ENCODE measurements at places on chromosomes 13 and 19.

GRCh38 chr19:50629801-50630200 is 9.9 kb downstream of the SYT3 start:
- DNase-seq = no peak

GRCh38 chr19:23345838-23346237 is 49.4 kb downstream of the ZNF91 start:
- no peak for DNase-seq

GRCh38 chr19:55552620-55553019 is 7.3 kb upstream of the SBK3 start:
- no peak for DNase-seq

DNA sequence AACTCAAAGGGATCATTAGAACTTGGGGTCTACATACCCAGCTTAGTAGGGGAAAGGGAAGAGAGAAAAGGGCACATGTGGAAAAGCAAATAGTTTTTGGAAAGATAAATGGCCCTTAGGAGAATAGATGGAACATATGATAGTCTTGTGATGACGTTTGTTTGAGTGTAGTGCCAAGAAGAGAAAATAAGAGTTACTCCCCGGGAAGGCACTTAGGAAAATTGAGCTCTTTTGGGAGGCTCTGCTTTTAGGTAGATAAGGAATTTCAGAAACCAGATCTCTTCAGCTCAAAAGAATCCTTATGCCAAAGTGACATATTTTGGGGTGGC is 44.8 kb upstream of the SERTM1 start:
- DNase-seq = no peak

DNA sequence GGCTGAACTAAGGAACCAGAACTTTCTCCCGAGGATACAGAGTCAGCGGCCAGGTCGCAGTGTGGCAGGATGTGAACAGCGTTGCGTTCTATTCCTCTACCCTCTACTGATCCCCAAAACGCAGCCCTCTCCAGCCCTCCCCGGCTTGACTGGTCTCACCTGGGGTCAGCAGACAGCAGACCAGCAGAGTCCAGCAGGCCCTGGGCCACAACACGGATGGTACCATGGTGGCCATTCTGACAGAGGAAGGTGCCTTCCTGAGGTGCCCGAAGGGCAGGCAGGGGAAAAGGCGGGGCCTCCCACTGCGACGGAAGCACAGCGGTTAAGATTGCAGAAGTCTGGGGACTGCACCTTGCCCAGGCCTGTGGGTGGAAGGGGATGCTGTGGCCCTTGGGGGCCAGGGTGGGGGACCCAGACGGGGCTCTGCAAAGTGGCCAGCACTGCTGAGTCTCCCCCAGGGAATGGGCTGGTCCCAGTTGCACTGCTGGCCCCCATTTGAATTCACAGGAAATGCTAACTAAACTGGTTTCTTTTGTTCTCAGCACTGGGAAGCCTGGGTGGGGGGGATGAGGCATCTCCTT is at the start of gene ICAM3:
ICAM3 (minus strand) TSS at position 245 of the 581 bp plus-strand sequence; CDS start at position 235, 10 bp downstream.
- DNase-seq = peak; percentile 87

- peak; percentile 81 for DNase-seq
Observed at GRCh38 chr13:78978381-78978998, 319.5 kb upstream of the OBI1 start.

GRCh38 chr19:48351341-48351752 is 12.4 kb downstream of the TMEM143 start:
- DNase-seq = peak; percentile 93

GRCh38 chr13:99875391-99875790 is 96.2 kb downstream of the ZIC5 start:
- DNase-seq = no peak

DNA sequence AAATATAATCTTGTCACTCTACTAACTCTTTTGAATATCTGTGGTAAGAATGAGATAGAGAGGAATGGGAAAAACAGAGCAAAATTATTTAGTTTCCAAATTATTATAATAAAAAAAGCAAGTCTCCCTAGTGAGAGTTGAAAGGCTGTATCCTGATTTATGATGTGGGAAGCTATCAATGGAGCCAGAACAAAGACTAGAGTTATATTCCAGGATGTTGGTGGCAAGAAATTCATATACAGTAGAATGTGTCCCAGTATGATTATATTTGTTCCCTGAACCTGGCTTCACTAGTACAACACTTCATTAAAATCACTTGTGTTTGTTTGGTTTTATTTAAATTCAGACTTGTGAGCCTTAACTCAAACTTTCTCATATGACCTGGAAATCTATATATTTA is 630.3 kb downstream of the GPC5 start:
- DNase-seq = no peak

GRCh38 chr19:38409631-38410133 is 6.8 kb downstream of the FAM98C start:
- DNase-seq = no peak

GRCh38 chr13:95642028-95642621 is 2.4 kb downstream of the DZIP1 start:
- DNase-seq = no peak

DNA sequence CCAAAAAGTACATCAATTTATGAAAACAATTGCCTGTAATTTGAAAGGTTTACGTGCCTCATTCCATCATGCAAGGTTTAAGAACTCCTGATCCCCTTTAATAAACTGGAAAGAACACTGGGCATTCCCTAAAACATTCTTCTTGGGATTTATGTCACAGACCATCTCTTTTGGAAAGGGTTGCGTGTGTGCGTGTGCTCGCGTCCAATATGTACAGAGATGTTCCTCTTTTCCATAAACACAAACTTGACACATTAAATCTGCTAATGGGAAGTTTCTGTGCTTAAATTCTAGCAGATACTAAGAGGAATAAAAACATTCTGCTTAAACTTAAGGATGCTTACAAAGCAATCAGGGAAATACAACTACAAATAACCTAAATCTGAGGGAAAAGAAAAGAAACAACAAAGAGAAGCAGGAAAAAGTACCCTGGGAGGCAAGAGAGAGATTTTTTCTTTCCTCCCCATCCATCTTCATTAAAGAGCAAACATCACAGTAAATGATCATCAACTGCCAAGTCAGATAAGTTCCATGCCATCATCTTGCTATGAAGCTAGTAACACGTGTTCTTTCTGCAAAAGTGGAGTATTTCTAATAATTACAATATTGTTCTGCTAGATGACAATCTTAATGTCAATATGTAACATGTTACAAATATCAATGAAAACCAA is 83.7 kb downstream of the STK24 start:
- no peak for DNase-seq

- no peak for DNase-seq
Observed at GRCh38 chr13:43815204-43815603, 28.4 kb upstream of the ENOX1 start.

DNA sequence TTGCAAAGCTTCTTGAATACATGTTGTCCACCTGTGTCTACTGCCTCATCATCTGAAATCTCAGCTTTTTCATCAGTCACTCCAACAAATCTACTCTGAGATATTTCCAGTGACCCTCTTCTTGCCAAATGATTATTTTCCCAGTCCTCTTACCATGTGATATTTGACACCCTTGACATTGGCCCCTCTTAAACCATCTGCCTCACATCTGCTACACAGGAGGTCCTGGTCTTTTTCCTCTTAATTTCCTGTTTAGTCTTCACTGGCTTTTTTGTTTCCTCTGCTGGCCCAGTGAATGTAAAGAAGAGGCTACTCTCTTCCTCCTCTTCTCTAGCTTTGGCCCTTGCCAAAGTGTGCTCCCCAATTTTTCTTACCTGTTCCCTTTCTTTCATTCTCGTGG is 218.7 kb downstream of the DNAJC15 start:
- DNase-seq = no peak

DNA sequence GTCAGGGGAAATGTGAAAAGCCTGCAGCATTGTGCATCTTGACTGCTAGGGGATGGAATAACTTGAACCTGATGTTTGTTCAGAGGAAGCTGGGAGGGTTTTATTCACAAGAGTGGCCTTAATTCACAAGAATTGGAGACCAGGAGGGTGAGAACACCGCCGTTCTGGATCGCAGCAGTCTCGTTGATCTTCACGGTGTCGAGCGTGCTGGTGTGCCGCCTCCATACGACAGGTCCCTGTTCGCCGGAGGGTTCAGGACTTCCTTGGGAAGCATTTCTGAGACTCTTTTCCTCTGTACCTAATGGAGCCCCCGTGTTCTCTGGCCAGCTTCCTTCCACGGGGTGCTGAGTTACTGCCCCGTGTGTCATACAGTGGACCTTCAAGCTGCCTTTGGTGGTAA is 66.9 kb downstream of the ARHGEF7 start:
- DNase-seq = no peak

- DNase-seq = no peak
Observed at GRCh38 chr19:13808856-13809255, 13.6 kb downstream of the ZSWIM4 start.

GRCh38 chr19:17522988-17523872 is 11.8 kb downstream of the PGLS start:
- DNase-seq = peak; percentile 80

DNA sequence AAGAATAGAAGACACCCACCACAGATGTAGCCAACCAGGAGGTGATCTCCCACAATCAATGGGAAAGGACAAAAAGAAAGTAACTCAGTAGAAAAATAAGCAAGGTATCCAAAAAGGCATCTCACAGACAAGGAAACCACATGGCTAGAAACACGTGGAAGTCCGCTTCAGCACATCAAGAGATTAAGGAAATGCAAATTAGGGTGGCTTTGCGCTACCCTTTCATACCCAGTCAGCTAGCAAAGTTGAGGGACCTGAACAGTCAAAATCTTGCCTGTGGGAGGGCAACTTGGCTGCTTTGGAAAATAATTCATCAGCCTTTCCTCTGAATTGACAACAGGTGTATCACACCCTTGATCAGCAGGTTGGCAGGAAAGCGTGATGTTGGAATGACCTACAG is 11.6 kb upstream of the UQCR11 start:
- DNase-seq = peak; percentile 84

- DNase-seq = no peak
Observed at GRCh38 chr13:100645382-100645781, 29.2 kb downstream of the TMTC4 start.

- no peak for DNase-seq
Observed at GRCh38 chr13:27921421-27921960, 1.7 kb downstream of the PDX1 start.

GRCh38 chr13:114035583-114036531 is 62.0 kb upstream of the C13orf46 start:
- DNase-seq = no peak

GRCh38 chr19:40521276-40521675 is 54.5 kb downstream of the SPTBN4 start:
- peak; percentile 76 for DNase-seq

DNA sequence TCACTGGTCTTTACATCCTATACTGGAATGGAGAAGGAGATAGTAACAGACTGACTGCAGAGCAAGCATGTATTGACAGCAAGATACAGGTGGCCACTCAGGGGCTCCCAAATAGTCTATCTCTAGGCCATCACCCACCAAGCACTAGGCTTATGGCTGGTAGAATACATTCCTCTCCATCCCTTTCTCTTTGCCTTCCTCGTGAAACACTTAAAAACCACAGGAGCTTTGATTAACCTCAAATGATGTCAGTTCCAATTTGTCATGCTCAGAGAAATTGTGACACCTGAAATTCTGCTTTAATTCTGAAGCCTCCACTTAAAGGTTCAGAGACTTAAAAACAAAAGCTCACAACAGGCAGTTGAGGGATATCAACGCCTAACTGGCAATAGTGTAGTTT is 17.2 kb downstream of the ENOX1 start:
- no peak for DNase-seq

GRCh38 chr13:23020246-23020843 is 160.4 kb upstream of the SGCG start:
- peak; percentile 78 for DNase-seq

- DNase-seq = no peak
Observed at GRCh38 chr13:60645676-60646075, 248.7 kb downstream of the TDRD3 start.

- no peak for DNase-seq
Observed at GRCh38 chr13:98407575-98407974, 169.3 kb downstream of the STK24 start.

- DNase-seq = no peak
Observed at GRCh38 chr13:95035311-95036109, 265.7 kb downstream of the ABCC4 start.

- no peak for DNase-seq
Observed at GRCh38 chr13:22789916-22790315, 390.9 kb upstream of the SGCG start.

- DNase-seq = no peak
Observed at GRCh38 chr13:25153736-25154135, 18.4 kb downstream of the AMER2 start.

Measured in Karpas-422 (cell line).